ENCODE measurements at places on chromosomes 12 and 14.
A peak's percentile ranks its signal among the peaks of the same experiment; 100 is the strongest.

DNA sequence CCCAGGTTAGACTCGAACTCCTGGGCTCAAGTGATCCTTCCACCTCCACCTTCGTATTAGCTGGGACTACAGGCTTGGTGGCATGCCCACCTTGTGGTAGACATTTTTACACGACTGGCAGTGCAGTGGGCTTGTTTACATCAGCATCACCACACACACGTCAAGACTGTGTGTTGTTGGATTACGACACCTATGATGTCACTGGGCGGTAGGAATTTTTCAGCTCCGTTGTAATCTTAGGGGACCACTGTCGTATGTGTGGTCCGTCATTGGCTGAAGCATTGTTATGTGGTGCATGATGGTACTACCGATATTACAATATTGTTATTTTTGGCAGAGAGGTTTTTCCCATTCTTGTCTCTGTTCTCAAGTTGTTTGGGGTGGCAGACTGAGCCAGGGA, 50.7 kb downstream of the TSPAN9 start:
- DNase-seq, result no peak

- DNase-seq, result no peak
Measured at GRCh38 chr12:20805921-20806320, 4.6 kb upstream of the SLCO1B3 start.

DNA sequence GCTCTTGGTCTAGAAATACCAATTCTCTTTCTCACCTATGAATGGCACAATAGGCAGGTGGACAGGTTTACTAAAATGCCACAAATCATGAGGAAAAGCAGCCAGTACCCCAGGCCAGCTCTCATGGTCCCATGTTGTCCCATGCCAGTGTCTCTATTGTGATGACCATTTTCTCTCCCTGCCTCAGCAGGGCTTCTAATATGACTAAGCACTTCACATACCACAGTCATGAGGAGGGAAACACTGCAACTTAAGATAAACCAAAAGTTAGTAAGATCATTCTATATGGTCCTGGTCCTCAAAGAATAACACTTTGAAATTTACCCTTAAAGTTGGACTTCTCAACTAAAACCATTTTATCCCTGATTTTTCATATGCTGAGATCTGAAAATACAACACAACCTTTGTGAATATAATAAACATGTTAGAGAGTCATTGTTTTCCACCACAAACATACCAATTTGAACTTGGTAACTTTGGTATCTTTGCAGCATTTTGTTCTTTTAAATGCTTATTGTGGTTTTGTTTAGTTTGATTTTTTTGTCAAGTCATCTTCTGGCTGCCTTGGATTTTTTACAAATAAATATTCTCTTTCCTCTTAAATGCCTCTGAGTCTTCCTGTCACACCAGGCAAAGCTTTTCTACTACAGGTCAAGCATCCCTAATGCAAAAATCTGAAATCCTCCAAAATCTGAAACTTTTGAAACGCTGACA, 3.6 kb downstream of the TTC5 start:
- no peak for DNase-seq

DNA sequence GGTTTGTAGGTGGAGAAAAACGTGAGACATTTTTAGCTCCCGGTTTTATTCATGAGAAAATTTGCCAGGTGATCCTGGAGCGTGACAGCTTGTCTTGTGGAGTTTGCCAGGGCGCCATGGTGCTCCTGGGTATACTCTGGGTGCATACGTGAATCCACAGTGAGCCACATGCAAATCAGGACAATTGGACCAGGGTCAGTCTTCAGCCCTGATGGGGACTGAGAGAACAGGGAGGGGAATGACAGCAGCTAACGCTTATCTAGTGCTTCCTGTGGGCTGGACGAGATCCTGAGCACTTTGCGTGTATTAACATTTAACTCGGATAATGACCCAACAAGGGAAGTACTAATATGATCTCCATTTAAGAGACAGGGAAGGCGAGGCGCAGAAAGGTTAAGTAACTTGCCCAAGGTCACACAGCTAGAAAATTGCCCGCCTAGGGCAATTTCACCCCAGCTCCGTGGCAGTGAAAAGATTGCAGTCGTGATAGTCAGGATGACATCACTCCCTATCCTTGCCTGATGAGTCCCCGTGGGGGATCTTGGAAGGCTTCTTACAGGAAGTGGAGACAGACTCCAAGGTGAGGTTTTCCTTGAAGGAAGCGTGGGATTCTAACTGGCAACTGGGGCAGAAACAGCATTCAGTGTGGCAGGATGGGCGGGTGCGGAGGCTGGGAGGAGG, 118.4 kb upstream of the NCOR2 start:
- DNase-seq, result no peak

DNA sequence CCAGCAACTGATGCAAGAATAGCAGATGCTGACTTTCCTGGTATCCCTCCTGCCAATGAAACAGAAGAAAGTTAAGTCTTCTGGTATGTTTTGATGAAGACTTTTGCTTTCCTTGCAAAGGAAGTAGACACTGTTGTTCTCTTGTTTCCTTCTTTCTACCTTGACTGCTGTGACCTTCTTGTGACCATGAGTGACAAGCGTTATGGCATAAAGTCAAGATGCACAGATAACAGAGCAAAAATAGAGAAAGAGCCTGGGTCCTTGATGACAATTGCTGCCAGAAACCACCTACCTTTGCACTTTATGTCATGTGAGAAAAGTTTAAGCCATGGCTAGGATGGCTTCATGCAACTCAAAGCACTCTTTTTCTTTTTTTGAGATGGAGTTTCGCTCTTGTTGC, 49.2 kb upstream of the LTA4H start:
- DNase-seq, result no peak

- DNase-seq, result no peak
Measured at GRCh38 chr14:69625299-69626131, 14.1 kb downstream of the SUSD6 start.

DNA sequence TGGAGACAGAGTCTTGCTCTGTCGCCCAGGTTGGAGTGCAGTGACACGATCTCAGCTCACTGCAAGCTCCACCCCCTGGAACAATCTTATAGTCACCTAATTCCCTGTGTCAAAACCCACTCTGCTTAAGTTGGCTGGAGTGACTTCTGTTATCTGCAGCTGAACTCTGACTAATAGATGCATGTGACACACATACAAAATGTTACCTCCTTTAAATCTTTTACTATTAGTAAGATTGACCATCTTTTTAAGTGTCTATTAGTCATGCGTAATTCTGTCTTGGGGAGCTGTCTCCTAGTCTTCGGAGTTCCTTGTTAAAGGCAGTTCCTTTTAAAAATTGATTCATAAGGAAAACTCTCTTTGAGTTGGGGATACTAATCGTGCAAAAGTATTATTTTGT, 7.4 kb downstream of the IFI27L1 start:
- DNase-seq, result no peak

DNA sequence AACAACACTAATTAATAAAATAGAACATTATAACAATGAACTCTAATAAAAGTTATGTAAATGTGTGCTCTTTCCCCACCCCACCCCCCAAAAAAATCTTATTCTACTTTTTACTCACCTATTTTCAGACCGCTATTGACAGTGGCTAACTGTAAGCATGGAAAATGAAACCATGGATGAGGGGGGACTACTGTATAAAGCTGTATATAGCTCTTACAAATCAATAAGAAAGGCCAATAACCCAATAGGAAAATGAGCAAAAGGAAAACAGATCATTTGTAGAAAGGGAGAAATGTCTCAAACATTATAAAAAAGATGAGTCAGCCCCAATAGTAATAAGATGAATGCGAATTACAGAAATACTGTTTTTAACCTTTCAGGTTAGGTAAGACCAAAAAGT, 27.4 kb downstream of the YEATS4 start:
- DNase-seq, result no peak

DNA sequence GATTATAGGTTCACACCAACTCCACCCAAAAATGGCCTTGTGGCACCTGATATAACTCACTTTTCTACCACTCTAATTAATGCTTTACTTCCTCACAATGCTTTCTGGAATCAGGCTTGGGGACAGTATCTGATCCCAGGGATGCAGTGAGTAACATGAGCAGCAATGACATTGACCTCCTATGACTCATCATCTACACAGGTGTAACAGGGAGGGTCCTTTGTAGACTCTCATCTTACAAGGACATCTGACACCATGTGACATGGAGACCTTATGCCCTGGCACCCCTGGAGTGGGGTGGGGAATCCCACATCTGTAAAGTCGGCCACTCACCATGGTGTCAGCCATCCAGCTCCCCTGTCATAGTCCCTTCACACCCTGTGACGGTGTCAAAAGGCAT, 586.4 kb downstream of the MED13L start:
- DNase-seq, result no peak

DNA sequence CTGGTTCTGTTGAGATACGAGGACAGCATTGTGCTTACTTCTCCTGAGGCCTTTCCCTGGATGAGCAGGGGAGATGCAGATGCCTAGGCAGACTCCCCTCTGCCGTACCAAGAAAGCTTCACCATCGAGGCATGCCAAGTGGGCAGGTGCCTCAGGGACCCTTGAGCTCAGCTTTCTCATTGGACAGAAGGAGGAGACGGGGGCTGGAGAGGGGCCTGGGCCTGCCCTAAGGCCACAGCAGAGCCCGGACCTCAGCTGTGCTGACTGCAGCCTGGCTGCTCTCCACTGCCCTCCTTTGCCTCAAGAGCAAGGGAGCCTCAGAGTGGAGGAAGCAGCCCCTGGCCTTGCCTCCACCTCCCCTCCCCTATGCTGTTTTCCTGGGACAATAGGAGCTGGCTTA, 23.4 kb downstream of the SERPINA1 start:
- no peak for DNase-seq

DNA sequence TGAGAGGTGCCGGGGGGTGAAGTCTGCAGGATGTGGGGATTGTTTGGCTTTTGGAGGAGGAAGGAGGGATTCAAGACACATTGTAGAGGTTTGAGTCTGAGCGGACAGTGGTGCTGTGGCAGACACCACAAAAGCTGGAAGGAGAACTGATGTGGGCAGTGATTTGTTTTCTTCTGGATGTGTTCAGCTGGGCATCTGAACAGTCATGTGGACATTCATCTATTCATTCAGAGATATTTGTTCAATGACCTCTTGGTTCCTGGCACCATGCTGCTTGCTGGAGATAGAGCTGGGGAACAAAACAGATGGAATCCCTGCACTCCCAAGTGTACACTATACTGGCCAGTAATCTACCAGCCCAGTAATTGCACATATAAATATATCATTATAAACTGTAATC, 64.0 kb downstream of the PTPN11 start:
- no peak for DNase-seq

DNA sequence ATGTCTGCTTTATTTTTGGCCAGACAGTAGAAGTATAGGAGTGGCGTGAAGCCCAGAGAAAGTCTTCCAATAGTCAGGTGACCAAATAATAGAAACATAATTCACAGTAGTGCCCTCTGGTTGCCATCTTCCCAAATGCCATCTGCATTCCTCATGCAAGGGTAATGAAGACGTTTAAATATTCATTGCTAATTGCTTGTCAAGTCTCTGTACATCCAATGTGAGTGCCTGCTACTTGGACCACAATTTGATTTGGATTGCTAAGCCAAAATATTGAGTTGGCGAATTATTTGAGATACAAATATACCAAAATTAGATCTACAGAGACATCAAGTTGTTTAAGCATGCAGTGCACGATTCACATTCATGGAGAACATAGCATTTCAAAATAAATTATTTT, 402.7 kb downstream of the SOX5 start:
- no peak for DNase-seq

GRCh38 chr14:65790172-65790815, 377.8 kb downstream of the FUT8 start:
- DNase-seq, result peak; percentile 42

DNA sequence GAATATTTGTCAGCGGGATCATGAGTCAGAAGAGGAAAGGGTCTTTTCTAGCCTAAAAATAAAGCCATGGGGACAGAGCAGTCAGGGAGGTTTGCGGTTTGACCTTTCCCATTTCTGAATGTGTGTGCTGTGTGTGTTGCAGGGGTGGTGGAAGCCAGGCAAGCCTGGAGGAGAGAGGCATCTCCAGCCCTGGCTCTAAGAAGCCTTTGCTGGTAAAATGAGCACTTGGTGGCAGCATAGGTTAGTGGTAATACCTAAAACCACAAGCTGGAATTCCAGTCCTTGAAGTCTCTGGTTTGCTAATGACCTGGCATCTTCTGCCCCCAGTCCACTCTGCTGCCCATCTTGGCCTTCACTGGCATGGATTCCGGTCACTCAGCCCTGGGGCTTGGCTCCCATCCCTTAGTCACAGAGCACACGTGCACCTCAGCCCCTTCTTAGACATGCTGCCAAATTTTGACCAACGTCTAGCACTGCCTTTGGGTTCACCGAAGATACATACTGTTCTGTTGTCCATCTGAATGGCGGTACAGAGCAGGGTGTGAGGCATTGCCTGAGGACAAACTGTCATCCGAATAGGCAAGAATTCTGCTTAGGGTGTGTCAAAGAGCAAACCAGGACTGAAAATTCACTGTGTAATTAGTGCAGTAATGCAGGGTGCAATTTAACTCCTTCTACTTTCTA, 52.7 kb downstream of the KCNA5 start:
- no peak for DNase-seq

DNA sequence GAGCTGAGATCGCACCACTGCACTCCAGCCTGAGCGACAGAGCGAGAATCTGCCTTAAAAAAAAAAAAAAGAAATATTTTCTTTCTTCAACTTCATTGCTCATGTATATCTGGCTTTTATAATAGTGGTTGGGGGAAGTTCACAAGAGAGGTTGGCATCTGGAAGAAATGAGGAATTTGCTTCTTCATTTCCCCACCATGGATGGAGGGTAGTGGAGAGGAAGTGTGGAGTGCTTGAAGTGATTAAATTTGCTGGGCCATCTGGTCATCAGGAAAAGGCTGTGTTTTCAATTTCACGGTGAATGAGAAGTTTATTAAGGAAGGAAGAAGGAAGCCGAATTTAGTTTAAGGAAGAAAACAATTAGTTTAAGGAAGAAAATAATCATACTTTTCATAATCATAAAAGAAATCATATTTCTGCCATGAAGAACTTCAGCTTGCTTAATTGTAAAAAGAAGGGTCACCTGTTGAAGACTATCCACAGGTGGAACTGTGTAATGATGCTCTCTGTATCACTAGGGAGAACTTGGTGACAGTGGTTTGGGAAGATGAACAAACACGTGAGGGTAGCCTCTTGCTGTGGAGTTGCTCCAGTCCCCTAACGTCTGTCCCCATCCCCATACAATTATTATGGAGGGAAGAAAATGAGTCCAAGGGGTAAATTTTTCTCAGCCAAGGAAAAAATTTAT, 197.3 kb upstream of the ARHGAP5 start:
- no peak for DNase-seq

DNA sequence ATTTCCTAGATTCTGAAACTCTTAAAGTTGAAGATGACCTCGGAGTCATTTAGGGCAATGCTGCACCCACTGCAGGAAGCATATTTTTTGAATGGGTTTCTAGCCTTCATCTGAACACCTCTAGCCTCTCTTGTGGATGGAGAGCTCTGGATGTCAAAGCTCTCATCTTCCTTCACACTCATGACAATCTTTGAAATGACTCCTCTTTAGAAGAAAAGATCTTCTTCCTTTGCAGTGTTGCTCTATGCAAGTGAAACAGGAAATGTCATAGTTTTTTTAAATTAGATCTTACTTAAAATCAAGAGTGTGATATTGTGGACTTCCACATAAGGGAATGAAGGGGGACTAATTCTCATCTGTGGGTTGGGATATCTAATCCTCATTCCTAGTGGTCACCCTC, 86.3 kb upstream of the GRIP1 start:
- DNase-seq, result no peak

Measured in GM23338 (cell line).